B cell (primary cell): ENCODE measurements at places on chromosomes 6 and 20.

DNA sequence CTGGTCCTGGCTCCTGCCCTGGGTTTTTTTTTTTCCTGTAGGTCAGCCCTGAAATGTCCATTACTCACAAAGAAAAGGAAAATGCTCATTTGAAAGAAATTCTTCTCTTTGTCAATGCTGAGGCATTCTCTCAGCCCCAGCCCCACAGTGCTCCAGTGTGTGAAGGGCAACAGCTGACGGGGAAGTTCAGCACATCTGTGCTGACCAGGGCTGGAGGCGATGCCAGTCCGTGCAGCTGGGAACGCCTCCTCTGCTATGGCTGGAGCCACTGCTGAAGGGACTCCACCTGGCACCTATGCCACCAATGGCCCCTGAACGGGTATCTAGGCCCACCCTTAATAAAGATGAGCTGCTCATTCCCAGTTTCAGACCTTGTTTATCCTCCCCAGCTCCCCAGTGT lies 71.9 kb upstream of the SLCO4A1 start:
- no peak for DNase-seq

DNA sequence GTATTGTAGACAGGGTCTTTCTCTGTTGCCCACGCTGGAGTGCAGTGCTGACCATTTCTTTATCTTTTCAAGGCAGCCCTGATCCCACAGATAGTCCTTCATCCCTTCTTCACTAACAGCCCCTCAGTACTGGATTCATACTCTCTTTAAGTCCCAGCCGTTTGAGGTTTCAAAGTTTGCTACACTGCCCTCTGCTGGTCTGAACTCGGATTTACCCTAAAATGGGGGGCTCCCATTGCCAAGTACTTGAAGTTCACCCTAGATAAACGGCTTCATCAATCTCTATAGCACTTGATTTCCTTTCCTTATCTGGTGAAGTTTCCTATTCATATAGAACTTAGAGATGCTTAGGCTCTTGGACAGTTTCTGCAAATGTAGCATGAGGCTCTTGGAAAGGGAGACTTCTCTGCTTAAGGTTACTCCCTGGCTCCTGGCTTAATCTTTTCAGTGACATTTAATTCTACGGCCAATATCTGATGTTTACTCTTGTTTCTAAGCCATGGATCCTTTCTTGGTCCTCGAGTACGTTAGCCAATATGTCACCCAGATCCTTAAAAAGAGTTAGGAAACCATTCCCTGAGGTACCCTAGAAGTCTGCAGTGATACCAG lies 21.4 kb upstream of the PREP start:
- peak; percentile 72 for DNase-seq

DNA sequence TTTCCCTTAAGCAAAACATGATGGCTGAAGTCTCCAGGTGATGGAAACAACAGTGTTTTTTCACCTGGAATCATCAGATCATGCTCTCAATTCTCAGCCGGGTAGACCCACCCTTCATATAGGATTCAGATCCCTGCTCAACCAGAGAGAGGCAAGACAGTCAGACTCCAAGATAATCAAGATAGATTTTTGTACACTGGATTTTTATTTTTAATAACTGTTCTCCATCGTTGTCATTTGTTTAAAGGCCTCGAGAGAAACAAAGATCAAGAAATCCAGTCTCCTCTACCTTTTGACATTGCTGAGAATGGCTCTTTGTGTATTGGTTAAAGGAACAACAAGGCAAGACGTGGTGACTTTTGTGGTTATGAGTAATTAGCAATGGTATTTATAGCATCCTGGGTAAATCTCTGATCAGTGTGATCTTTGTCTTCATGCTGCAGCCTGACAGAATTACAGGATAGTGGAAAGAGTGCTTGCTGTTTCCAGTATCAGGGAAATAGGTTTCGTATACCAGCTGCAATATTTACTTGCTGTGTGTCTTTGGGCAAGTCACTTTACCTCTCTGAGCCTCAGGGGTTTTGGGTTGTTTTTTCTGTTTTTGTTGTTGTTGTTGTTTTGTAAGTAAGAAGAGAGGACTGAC lies 29.9 kb downstream of the ID4 start:
- no peak for DNase-seq

GRCh38 chr20:17541996-17542395 lies 10.8 kb upstream of the BFSP1 start:
- no peak for DNase-seq

DNA sequence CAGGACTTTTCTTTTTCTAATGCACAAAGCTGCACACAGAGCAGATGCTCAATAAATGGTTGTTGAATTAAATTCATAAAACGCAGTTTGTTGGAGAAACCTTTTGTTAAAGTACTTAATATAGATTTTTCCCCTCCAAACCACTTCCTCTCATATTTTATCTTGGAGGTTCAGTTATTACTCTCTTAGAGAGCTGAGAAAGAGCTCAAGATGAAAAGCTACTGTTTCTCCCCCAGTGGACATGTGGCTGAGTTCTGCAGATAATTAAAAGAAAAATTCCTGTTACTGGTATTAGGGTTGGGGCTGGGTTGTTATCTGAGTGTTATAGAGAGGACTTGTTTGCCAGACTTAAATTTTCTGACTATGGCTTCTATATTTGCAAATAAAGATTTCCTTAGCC lies 294.0 kb downstream of the TBC1D7 start:
- no peak for DNase-seq

DNA sequence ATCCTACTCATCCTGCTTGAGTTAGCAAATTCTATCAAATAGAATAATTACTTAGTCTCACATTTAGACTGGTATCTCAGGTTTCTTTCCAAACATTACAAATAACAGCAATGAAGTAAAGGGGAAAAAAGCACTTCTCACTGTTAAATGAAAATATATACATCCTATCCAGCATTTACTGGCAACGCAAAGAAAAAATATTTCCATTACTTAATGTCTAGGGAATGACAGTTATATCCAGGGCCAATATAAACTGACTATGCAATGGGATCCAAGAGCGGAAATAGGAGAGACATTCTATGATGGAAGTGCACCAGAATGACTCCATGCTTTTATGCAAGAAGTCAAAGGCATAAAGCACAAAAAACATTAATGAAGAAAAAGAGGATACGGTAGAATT lies 60.3 kb downstream of the ME1 start:
- DNase-seq, result no peak

DNA sequence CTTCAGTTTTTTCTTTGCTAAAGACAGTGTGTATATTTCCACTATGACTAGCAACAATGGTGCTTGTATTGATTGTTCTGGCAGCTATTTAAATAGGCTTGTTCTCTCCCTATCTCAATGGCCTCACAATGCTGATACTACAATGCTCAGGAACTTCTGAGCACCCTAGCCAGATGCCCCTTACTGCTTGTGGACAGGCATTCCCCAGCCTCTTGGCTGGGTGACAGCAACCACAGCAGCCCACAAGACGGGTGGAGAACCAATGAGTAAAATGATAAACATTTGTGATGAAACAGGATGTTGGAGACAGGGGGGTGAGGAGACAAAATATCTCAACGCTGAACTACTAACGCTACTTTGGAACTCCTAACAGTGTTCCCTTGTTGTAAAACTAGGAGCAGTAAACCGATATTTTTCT lies 42.3 kb downstream of the HIVEP2 start:
- peak; percentile 70 for DNase-seq

DNA sequence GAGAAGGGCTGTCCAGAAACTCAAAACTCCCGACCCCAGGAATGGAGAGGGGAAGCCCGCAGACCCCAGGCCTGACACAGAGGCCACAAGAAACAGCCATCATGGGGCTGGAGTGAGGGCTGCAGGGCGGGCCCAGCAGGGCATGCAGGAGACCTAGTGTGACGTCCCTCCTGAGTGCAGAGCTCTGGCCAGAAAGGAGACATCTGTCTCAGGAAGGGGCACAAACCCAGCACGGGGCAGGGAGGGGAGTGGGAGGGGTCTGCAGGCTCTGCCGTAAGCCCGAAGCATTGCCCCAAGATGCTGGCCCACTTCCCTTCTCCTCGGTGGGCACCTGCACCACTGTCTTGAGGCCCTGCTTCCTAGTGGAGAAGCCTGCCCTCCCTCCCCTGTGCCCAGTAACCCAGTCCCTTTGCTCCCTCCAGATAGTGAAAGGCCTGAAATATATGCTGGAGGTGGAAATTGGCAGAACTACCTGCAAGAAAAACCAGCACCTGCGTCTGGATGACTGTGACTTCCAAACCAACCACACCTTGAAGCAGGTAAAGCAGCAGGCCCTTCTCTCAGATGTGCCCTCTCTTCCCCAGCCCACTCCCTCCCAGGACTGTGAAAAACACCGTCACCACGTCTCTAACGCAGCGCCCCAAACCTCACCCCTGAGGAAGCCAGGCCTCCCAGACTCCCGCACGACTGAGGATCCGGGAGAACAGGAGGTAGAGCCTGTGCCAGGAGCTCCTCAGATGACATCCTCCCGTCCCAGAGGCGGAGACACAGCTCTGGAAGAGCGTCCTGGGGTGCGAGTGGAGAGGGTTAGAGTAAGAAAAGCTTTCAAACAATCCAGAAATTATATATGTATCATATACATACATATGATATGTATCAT lies 9.7 kb downstream of the CST7 start:
- no peak for DNase-seq

DNA sequence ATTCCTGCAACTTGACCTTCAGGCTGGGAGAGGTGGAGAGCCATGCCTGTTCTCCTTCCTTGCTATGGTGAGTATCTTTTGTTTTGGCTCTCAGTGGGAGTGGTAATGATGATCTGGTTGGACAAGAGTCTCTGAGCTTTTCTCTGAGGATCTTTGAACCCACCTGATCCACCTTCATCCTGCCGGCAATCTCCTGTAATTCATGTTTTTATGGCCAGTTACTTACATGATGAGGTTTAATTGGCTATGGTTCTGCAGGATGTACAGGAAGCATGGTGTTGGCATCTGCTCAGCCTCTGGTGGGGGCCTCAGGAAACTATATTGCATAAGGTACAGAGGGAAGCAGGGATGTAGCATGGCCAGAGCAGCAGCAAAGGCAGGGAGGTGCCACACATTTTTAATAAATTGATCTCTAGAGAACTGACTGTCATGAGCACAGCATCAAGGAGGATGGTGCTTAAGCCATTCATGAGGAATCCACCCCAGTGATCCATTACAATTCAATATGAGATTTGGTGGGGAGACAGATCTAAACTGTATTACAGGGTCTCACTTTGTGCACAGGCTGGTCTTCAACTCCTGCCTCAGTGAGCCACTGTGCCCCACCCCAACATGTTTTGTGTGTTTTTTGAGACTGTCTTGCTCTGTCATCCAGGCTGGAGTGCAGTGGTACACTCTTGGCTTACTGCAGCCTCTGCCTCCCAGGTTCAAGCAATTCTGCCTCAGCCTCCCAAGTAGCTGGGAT lies 10.0 kb downstream of the HSPA1B start:
- DNase-seq, result no peak

- DNase-seq, result no peak
Observed at GRCh38 chr6:170243386-170243785, 47.5 kb downstream of the DLL1 start.

- no peak for DNase-seq
Observed at GRCh38 chr6:158039571-158040050, 57.9 kb downstream of the SYNJ2 start.

DNA sequence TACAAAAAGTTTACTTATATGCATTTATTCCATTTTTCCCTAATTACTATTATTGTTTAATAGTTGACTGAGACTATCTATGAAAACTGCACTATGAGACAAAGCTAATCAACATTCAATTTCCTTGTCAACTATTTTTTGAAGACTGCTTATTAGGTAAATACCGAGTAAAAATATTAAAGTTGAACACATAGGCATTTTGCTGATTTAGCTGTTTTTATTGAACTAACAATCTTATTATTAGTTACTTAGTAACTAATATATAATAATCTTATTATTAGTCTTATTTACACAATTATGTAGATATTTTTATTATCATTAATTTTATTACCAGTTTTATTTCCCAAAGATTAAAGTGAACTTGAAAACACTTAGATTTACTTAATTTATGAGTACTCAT lies 728.8 kb downstream of the TENT5A start:
- DNase-seq, result no peak
